Upper lobe of right lung (tissue), 1 donor: ENCODE measurements at places on chromosomes 13 and 19. TPM values are rescaled to one million over a fixed set of nuclear protein-coding genes. Genes with fewer than 3 reads are reported as not detected.

The KLK12 gene
- total RNA-seq, result not detected

DNA sequence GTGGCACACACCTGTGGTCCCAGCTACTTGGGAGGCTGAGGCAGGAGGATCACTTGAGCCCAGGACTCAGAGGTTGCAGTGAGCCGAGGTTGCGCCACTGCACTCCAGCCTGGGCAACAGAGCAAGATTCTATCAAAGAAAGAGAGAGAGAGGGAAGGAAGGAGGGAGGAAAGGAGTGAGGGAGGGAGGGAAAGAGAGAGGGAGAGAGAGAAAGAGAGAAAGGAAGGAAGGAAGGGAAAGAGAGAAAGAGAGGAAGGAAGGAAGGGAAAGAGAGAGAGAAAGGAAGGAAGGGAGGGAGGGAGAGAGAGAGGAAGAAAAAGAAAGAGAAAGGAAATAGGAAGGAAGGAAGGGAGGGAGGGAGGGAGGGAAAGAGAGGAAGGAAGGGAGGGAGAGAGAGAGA lies 12.4 kb downstream of the NRTN start:
- DNase-seq, result no peak
- no peaks in the 10 kb centered on the region for H3K36me3 ChIP-seq
- H3K4me1 ChIP-seq, result no peaks in the 10 kb centered on the region
- no peak overlapping the region for H3K27ac ChIP-seq

GRCh38 chr13:96093296-96094006 lies 3.5 kb downstream of the HS6ST3 start:
- H3K4me3 ChIP-seq, result no peak overlapping the region
- no peaks in the 10 kb centered on the region for H3K36me3 ChIP-seq
- no peaks in the 10 kb centered on the region for H3K4me1 ChIP-seq
- DNase-seq, result no peak
- peaks cover 52% of the 10 kb centered on the region for H3K27me3 ChIP-seq

- no peak overlapping the region for H3K27ac ChIP-seq
- no peaks in the 10 kb centered on the region for H3K27me3 ChIP-seq
- DNase-seq, result no peak
Observed at GRCh38 chr13:79703772-79704171, 222.8 kb downstream of the NDFIP2 start.

DNA sequence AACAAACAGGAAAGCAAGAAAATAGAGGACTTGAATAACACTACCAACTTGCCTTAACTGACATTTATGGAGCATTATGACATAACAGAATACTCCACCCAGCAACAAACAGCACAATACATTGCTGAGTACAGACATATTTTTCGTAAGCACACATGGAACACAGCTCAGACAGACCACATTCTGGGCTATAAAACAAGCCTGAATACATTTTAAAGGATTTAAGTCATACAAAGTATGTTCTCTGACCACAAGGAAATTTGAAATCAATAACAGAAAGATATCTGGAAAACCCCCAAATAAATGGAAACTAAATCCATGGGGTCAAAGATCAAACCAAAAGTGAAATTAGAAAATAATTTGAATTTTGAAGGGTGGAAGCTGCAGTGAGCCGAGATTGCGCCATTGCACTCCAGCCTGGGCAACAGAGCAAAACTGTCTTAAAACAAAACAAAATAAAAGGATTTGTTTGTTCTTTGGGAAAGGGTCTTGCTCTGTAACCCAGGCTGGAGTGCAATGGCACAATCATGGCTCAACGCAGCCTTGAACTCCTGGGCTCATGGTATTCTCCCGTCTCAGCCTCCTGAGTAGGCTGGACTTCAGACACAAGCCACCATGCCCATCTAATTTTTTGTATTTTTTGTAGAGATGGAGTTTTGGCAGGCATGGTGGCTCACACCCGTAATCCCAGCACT lies 5.6 kb downstream of the ZDHHC20 start:
- DNase-seq, result no peak
- H3K4me1 ChIP-seq, result peaks cover 20% of the 10 kb centered on the region
- H3K4me3 ChIP-seq, result no peak overlapping the region
- no peaks in the 10 kb centered on the region for H3K36me3 ChIP-seq

DNA sequence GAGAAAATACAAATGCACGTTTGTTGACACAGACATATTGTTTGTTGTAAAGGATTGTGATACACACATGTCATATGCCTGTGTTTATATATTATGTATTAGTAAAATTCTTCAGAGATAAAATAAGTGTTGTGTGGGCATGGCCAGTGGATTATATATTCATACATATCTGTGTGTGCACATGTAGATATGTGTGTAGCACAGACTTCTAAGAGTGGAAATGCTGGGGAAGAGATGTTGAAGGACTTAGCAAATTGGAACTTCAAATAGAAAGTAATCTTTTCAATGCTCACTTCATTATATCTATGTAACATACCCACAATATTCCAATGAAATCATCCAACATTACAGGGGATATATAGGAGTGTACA lies 413.2 kb downstream of the LMO7 start:
- DNase-seq, result no peak
- no peaks in the 10 kb centered on the region for H3K4me1 ChIP-seq
- H3K27ac ChIP-seq, result no peak overlapping the region
- no peaks in the 10 kb centered on the region for H3K27me3 ChIP-seq

- H3K27ac ChIP-seq, result no peak overlapping the region
- no peak overlapping the region for H3K4me3 ChIP-seq
- no peak for DNase-seq
- no peaks in the 10 kb centered on the region for H3K4me1 ChIP-seq
- no peaks in the 10 kb centered on the region for H3K27me3 ChIP-seq
Observed at GRCh38 chr19:31578326-31578725, 229.1 kb upstream of the TSHZ3 start.

- no peaks in the 10 kb centered on the region for H3K36me3 ChIP-seq
- H3K4me1 ChIP-seq, result no peaks in the 10 kb centered on the region
- H3K27me3 ChIP-seq, result no peaks in the 10 kb centered on the region
- H3K4me3 ChIP-seq, result peak overlapping the region; percentile 33
Observed at GRCh38 chr19:13872695-13873389, 4.1 kb upstream of the NANOS3 start.
